ENCODE measurements at places on chromosomes 4 and X.

DNA sequence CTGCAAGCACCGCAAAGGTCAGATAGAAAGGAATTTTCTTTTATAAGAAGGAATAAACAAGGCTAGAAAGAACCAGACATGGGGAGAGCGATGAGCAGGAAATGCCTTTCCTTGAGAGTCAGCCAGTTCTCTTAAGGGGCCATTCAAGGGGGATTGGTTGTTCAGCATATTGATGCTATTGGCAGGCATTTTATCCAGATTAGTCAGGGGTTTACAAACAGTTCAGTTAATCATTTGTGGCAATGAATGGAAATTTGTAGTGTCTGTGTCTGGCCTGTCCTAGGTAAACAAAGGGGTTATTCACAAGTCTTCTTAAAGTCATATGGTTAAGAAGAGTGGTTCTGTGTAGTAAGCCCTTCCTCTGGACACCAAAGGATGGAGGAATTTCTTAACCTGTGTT lies 184.7 kb upstream of the FRMPD4 start:
- no peak for DNase-seq

DNA sequence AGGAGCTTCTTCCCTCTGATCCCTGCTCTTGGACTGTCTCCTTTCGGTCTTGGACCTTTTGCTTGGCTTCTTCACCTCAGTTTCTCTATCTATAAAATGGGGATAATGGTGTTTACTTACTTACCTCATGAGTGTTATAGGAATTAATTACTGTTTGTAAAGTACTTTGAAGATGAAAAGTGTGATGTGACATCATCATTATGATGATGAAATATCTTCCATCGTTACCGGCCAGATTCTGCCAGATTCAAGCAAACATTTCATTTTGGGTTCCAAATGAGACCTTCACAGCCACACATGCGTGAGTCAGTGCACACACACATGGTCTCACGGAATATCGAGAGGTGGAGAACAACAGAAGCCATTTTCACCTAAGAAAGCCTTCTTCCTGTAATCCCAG lies 220.1 kb upstream of the RPL34 start:
- no peak for DNase-seq

DNA sequence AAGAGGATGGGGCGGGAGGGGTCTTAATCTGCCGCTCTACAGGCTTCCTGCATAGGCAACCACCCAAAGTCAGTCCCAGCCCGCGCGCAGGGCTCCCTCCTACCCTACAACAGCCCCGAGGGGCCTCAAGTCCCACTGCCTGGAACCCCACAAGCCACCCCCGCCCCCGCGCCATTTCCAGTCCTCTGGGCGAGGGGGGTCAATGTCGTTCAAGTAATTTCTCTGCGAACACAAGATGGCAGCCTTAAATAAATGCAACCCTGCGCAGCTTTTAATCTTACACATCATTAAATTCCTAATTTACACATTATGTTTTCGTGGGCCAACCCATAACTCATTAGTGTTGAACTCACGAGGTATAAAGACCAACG lies 92.9 kb downstream of the BCOR start:
- DNase-seq: no peak

GRCh38 chr4:151866592-151866918 lies 105.7 kb upstream of the GATB start:
- no peak for DNase-seq

DNA sequence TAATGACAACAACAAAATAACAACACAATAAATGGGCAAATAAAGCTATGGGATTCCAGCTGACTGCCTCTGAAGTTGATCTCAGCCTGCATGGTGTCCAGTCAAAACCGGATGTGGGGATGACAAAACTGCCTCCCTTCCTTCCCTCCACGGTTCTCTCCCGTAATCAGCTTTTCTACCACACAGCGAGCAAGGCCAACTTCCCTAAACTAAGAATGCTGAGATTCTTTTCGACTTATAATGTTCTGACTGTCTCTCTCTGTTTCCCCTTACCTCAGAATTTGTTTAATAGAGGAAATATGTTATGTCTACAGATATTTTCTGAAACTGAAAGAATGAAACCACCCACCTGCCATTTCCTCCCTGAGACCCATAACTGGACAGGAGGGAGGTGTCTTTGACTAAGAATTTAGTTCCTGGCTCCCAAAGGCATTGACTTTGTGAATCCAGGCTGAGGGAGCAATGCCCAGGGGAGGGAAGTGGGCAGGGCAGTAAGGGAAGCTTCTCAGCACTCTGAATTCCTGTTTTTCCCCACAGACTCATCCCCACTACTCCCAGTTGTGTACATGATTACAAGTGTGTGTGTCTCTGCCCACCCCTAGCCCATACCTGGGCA lies 1.0 kb upstream of the TLR1 start:
- no peak for DNase-seq

DNA sequence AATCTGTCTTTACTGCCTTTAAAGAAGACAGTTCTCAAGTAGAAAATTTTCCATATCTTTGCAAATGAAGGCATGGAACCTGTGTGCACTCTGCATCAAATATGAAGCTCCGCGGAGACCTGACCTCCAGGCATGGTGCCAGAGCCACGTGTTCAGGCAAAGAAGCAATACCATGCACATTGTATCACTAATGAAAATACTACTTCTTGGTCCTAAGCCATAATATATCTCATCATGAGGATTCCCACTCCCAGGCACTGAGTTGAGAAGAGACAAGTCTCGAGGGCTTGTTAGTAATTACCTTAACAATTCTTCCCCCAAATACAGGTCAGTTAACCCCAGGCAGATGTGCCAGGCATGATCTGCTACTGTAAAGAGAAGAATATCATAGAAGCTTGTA lies 56.7 kb downstream of the PCDH19 start:
- no peak for DNase-seq

- no peak for DNase-seq
Measured at GRCh38 chrX:135591871-135592270, 71.4 kb downstream of the INTS6L start.

DNA sequence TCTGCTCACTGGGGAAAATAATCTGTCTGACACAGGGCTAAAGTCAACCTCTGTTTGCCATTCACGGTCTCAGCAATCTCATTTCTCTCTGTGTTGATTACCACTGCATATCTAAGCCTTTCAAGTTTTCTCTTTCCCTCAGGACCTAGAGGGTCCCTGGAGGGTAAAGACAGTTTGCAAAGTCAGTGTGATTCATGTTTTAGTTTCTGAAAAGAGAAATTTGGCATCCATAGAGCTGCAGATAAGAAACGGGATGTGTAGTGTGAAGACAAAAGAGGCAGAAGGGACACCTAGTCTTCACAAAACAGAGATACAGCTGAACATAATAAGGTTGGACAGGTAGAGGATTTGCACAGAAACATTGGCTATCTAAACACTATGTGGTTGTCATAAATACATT lies 34.5 kb upstream of the KDR start:
- no peak for DNase-seq

- DNase-seq: no peak
Measured at GRCh38 chr4:99025506-99025905, 30.0 kb downstream of the METAP1 start.

DNA sequence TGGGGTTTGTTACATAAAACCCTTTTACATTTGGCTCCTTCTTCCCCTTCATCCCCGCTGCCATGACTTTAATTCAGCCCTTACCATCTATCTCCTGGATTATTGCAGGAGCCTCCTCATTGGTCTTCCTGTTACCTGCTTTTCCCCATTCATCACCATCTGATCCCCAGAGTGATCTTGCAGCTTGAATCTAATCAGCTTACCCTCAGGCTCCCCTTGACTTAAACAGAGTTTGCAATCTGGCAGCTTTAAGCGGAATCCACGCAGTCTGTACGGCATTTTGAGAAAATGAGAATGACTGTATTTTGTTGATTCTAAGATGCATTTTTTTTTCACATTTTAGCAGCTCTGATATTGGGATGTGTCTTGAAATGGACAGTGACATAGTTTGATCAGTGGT lies 14.9 kb upstream of the PPEF1 start:
- no peak for DNase-seq

- DNase-seq: peak; percentile 31
Measured at GRCh38 chrX:106484233-106484632, 127.5 kb upstream of the RADX start.

- no peak for DNase-seq
Measured at GRCh38 chrX:29890004-29890403, 325.4 kb upstream of the MAGEB2 start.

DNA sequence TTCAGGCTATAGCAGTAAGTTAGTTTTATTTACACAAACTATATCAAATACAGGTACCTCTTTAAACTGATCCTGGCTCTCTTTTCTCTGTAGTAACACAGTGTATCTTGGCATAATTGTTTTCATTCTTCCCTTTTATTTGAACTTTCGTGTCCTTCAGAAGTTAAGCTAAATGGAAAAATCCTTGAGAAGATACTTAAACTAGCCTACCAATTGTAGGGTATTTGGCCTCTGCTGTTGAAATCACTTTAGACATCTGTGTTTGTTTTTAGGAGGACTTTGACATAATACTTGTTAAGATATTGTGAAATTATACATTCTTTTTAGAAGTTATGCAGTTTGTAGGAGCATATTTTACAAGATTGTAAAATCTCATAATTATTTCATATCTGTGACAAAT lies 90.3 kb upstream of the GK2 start:
- no peak for DNase-seq

- no peak for DNase-seq
Measured at GRCh38 chr4:136526517-136526916, 1005.8 kb downstream of the PCDH18 start.

GRCh38 chr4:38084877-38085711 lies 124.9 kb downstream of the PTTG2 start:
- no peak for DNase-seq

DNA sequence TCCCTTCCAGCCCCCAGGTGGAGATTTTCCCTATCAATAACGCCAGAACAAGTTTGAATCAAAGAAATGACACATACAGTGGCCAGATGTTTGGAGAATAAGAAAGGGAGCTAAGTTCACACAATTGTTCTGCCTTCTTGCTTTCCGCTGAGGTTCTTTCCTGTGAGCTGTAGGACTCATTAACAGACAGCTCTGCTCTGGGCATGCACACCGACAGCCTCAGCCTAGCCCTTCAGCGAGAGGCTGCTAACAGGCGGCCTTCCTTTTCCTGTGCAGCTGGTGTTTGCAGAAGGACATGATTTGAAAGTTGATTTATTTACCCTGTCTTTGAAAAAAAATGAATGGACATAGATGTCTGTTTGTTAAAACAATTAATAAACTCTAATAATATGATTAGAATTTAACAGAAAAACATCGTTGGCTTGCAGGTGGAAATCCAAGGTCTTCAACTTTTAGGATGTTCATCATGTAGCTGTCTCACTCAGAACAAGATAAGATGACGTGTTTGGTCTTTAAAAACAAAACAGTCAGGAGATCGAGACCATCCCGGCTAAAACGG lies 183.3 kb downstream of the KDR start:
- peak; percentile 57 for DNase-seq

DNA sequence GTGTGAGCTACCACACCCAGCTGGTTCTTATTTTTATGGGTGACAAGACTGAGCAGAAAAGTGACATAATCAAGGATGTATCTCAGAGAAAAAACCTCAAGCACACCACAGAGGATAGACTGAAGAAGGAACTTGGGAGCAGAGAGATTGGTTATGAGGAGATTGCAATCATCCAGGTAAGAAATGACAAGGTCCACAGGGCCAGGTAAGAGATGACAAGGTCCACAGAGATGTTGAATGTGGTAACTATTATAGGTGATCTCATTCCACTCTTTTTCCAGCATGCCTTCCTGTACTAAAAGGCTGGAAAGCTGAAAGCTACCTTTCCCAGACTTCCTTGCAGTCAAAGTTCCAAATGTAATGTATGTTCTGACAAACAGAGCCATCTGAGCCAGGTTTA lies 15.9 kb upstream of the RBM47 start:
- no peak for DNase-seq

DNA sequence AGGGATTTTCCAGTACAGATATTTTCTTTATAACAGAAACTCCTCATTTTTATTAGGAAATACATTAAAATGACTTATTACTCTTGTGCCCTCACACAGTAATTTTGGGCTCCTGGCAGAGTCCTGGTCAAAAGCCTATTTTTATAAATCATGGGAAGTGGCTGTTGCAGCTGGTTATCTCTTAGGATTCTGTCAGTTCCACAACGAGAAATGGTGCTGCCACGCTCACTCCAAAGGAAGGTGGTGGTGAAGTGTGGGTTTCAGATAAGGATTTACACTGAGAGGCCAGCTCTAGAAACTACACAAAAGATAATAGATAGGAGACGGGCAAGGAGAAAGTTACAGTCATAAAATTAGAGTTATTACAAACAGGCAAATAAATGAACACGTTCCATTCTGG lies 159.2 kb upstream of the FAM241A start:
- no peak for DNase-seq

DNA sequence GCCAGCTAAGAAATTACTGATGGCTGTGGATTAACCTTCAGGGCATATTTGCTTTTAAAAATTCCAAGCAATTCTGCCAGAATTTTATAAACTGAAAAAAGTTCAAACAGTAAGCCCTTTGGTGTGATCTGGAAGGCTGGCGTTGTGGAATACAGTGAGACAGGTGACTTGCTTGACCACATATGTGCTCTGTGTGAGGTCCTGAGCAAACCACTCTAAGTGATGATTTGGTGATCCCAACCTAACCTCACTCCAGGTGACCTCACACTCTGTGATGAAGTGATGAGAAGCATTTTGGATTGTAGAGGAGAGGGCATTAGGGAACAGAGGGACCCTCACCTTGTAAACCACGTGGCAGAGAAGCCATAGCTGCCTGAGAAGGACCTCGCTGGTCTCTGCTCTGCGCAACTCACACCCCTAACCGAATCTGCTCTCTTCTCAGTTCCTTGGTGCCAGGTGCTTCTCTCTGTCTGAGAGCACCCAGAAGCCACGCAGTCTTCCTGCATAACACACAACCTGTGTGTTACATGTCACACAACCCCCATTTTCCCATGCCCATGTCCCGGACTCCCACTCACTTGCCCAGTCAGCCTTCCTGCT lies 106.3 kb downstream of the ENPP6 start:
- no peak for DNase-seq

GRCh38 chr4:81359207-81359606 lies 112.5 kb downstream of the RASGEF1B start:
- DNase-seq: no peak

DNA sequence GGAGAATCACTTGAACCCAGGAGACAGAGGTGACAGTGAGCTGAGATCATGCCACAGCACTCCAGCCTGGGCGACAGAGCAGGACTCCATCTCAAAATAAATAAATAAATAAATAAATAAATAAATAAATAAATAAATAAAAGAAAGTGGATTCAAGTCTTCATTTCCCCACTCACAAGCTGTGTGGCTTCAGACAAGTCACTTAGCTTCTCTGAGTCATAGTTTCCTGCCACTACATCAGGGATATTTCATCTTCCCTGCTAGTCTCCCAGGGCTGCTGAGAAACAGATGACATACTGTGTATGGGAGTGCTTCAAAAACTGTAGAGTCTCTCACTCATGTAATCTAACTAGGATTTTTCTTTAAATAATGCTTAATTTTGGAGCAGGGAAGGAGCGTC lies 37.2 kb downstream of the TBC1D9 start:
- no peak for DNase-seq

Measured in central memory CD4-positive, alpha-beta T cell (primary cell).